ENCODE measurements at places on chromosomes 6 and 20. TPM values are rescaled to one million over a fixed set of nuclear protein-coding genes. Genes with fewer than 3 reads are reported as not detected.

DNA sequence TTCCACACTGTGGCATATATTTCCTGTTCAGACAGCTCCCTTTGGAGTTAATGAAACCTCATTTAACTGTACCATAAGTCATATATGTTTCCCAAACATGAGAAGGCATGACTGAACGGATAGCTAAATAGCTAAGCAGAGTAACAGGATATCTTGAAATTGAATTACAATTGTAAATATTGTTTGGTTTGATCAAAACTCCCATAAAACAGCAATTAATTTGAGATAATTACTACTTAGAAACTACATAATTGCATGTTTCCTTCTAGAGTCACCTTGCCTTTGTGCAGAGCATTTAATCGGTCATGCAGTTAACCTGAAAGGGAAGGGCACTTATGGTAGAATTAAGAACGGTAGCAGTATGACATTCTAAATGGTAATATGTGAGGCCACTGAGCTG, 179.0 kb upstream of the MAP3K7 start:
- DNase-seq, result no peak

DNA sequence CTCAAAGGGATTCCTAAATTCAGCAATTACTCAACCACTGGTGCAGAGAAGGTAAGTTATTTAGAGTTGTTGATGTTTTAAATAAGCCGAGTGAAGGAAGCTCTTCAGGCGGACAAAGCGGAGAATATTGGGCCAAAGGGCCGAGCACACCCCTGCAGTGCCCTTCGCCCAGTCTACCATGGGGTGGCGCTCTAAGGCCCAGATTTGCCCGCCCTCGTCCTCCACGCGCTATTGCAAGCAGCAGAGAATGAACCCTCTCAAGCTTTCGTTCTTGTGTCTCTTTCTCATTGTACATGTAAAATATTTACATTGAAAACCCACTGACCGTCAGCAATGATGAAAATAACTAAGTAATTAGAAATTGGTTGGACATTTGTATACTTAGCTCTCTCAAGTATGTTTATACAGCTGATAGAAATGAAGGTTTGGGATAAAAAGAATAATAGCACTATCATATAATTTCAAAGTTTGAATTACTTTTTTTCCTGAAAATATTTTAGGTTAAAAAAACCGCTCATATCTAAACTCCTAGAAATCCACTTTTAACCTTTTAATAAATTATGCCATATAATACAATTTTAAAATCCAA, 195.0 kb upstream of the CEP162 start:
- DNase-seq, result no peak

- DNase-seq, result no peak
Observed at GRCh38 chr20:54305421-54305820, 97.5 kb downstream of the PFDN4 start.

GRCh38 chr6:136773473-136773796, 18.8 kb downstream of the MAP3K5 start:
- no peak for DNase-seq

GRCh38 chr6:111076024-111076695, 11.1 kb upstream of the SLC16A10 start:
- peak; percentile 48 for DNase-seq

DNA sequence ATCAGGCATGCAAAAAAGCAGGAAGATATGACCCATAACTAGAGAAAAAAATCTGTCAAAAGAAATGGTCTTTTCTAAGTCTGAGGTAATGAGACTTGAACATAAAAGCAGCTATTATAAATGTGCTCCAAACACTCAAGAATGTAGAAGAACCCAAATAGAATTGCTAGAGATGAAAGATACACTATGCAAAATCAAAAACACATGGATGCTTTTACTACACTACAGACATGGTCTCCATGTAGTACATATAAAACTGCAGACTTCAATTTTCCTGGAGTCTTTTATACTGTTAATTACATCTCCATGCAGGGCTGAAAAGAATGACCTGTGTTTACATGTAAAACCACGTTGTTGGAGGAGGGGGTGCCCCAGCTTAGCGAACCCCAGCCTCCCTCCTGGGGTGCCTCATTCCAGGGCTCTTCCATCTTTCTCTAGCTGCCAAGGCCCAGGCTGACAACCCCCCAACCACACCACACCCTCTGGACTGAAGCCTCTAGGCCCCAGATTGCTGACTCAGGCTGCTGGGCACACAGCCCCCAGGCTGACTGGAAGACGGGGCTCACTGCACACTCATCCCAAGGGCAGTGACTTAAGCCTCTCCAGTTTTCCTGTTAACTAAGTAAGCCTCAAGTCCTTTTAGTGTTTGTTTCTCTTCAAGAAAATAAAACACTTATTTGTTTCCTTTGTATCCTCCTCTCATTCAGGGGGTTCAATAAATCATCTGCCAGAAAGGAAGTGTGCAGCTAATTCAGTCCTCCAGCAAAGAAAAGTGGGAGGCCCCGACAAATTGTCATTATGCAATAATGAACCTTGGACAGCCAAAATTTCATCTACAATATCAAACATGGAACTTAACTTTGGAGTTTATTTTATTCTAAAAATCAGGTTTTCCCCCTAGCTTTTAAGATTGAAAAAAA, 26.0 kb upstream of the PLAGL1 start:
- DNase-seq, result no peak

Gene PRR18
- not detected for total RNA-seq

- no peak for DNase-seq
Observed at GRCh38 chr20:36399969-36400545, 93.9 kb downstream of the DLGAP4 start.

DNA sequence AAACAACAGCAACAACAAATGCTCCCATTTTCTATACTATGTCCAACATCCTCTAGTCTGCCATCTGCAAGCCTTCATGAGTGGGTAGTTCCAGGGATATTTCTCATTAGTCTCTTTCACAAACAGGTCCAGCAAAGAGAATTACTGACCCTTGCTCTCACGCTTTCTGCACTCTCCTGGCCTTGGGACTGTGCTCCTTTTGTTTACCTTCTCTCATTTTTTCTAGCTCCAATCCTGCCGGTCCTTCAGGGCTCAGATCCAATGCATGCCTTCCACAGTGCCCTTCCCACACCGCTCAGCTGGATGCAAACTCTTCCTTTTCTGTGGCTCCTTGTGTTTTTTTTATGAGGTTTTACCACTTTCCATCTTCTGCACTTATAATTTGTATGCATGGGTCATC, 47.2 kb downstream of the ADTRP start:
- no peak for DNase-seq

DNA sequence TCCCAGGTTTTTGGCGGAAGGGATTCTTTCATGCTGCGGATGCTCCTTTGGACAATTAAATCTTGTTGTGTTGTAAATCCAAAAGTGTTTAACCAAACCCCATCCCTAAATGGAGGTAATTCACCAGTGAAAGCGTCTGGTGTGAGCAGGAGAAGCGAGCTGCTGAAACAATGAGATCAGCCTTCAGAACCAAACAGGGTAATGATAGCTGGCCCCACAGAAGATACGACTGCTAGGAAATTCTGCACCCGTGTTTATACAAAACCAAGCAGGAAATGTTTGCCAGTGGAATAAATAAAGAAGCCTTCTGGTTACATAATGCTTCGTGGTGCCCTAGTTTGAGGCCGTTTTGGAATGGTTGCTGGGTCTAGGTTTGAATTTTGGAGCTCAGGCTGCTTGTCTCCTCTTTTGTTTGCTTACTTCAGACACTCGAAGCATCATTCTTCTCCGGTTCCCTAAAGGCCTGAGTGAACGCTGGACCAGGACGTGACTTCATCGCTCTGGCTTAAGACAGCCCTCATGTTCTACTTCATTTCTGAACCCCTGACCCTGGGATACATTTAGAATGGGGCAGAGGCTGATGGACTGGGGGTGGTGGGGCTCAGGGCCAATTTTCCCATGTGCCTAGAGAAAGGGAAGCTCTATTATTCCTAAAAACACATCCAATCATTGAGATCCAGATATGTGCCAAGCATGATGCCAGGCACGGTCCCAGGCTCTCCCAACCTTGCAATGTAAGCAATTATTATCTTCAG, 61.6 kb upstream of the JAG1 start:
- DNase-seq, result no peak

DNA sequence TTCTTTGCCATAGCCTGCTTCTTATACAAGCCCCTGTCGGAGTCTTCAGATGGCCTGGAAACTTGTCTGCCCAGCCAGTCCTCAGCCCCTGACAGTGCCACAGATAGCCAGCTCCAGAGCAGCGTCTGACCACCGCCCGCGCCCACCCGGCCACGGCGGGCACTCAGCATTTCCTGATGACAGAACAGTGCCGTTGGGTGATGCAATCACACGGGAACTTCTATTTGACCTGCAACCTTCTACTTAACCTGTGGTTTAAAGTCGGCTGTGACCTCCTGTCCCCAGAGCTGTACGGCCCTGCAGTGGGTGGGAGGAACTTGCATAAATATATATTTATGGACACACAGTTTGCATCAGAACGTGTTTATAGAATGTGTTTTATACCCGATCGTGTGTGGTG, 29.5 kb downstream of the SLCO4A1 start:
- DNase-seq, result no peak

- DNase-seq, result no peak
Observed at GRCh38 chr6:4169028-4169789, 33.8 kb upstream of the ECI2 start.

GRCh38 chr20:58709013-58709702, 16.6 kb downstream of the NPEPL1 start:
- no peak for DNase-seq

GRCh38 chr6:117477988-117478852, 4.3 kb upstream of the DCBLD1 start:
- DNase-seq, result no peak

Gene ABHD16B
- not detected for total RNA-seq

DNA sequence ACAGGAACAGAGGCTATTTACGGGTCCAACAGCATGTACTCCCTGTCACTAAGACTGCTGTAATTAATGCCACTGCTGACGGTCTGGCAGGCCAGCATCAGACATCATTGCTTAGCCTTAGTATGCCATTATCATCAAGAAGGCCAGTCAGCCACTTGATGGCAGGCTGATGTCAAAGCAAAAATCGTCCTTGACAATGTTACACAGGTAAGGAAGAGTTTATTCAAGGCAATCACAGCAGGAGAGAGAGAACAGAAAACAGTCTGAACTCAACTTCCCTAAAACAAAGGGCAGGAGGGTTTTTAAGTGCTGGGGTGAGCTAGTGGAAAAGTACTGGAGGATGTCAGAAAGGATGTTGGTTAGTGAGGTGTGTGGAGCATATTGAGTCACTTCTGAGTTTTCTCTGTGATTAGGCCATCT, 25.1 kb downstream of the FKBP1C start:
- DNase-seq, result no peak

DNA sequence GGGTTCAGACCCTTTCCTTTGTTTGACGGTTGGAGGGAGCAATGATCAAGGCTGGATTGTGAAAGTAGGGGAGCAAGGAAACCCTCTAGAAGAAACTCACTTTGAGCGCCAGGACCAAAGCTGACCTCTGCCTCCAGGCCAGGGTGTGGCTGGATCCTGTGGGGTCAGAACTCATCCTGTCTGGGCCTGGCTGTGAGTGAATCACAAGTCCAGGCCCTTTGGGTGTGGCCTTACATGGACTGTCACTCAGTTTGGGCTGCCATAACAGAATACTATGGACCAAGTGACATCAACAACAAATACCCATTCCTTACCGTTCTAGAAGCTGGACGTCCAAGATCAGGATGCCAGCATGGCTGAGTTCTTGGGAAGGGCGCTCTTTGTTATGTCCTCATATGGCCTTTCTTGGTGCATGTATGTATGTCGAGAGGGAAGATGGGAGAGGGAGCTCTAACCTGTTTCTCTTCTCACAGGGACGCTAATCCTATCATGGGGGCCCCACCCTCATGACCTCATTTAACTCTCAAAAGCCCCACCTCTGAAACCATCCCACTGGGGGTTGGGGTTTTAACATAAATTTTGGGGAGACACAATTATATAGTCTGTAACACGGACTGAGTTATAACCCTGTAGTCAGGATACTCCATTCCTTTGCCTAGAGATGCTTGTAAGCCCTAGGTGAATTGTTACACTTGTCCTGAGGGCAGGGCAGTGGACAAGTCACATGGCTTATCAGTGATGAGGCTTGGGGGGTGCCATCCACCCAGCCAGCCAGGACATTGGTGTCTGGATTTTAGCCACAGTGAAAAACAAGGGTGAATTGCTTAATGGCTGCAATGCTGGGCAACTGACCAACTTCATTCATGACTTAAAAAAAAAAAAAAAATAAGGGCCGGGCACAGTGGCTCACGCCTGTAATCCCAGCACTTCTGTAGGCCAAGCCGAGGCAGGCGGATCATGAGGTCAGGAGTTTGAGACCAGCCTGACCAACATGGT, 80.0 kb downstream of the TRMT11 start:
- no peak for DNase-seq

DNA sequence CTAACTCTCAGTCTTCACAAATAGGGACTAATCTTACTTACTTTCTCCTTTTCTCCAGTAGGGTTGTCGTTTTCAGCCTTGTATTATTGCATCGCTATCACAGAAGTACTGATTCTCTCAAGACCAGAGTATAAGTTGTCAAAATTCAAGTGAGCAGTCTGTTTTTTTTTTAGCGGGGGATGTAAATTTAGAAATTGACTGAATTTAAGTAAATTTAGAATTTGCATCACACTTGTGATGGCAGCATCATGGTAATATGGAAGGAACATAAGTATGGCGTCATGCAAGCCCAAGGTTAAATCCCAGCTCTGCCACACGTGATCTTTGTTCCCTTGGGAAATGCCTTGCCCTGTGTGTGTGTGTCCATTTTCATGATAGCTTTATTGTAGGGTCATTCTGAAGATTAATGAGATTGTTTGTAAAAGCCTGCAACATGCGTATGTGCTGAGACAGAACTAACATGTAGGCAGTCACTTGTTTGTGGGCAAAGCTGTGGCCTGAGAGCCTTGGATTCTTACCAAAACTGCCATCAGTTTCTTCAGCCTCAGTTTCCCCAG, 52.8 kb upstream of the VSTM2L start:
- no peak for DNase-seq

Gene WFDC10A
- not detected for total RNA-seq

DNA sequence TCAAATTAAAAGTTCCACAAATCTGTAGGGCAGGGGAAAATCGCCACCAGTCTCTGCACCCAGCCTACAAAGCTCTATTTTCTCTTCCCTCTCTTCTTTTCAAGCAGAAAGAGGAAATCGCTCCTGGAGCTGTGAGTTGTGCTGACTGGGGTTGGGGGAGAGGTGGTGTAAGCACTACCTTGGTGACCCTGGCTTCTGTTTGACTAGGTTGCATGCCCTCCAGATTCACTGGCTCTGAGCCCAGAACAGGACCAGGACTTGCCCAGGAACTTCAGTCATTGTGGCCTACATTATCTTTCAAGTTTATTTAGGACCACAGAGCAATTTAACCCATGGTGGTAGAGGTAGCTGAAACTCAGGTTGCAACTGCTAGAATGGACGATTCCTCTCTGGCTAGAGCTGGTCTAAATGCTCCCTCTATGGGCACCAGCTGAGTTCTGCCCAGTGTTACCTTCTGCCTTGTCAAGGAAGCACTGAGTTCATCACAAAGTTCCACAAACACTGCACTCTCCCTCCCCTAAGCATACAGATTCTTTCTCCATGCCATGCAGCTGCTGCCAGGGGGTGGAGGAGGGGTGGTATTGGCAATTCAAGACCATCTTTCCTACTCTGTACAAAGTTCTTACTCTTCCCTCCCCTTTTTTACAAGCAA, 122.0 kb upstream of the BMP5 start:
- no peak for DNase-seq

- no peak for DNase-seq
Observed at GRCh38 chr6:164150232-164150631, 735.7 kb downstream of the QKI start.

Gene PBOV1
- total RNA-seq, result not detected

Gene ZSCAN23
- total RNA-seq, result 12.0 TPM
